ENCODE measurements at places on chromosomes 7 and 10.
A peak's percentile ranks its signal among the peaks of the same experiment; 100 is the strongest.

DNA sequence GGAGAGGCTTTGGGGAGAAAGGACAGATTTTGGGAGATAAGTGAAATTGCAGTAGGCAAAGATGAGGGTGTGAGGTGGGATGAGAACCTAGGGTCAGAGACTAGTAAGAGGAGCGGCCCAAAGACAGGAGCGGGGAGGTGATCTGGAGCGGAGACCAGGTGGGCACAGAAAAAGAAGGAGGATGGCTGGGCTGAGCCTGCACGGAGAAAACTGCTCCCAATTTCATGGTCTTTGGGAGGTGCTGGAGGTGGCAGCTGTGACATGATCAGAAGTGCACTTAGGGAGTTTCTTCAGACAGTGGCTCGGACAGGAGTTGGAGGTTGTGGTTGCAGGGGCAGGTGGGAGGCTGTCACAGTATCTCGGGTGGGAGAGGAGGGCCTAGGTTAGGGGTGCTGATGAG is 232.8 kb downstream of the SKAP2 start:
- no peak for DNase-seq

GRCh38 chr10:112758961-112759360 is 191.1 kb upstream of the TCF7L2 start:
- DNase-seq, result no peak

- no peak for DNase-seq
Measured at GRCh38 chr7:70805360-70805759, 326.6 kb upstream of the GALNT17 start.

GRCh38 chr7:50466815-50467585 is 16.9 kb upstream of the FIGNL1 start:
- DNase-seq, result no peak

GRCh38 chr10:13238271-13239077 is 4.3 kb upstream of the UCMA start:
- no peak for DNase-seq

DNA sequence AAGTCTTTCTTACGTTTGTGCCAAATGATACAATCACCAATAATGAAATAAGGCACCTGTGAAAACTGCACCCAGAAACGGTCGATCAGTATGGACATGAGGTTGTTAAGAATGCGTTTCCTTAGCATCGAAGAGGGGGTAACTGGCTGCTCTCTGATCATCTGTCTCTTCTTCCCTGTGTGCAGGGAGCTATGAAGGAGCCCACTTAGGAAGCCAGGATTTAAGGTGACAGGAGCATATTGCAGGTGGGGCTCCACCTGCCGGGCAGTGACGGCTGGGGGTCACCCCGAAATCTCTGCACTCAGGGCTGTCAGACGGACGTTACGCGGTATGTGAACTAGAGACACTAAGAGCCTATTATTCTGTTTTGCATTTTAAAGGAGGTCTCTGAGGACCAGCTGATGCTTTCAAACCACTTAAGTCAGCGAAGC is 64.5 kb downstream of the CARD11 start:
- DNase-seq, result no peak

DNA sequence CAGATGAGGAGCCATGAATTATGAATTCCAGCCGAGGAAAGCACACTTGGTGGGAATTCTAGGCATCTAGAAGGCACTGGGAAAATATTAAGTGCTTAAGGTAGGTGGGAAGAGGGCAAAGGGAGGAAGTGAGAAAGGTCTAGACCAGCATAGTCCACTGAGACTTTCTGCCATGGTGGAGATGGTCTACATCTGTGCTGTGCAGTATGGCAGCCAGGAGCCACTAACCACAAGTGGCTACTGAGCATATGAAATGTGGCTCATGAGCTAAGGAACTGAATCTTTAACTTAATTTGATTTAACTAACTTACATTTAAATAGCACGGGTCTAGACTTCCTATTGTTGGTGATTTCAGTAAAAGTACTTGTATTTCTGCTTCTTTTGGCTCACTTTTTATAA is 82.5 kb upstream of the SEM1 start:
- DNase-seq, result no peak

DNA sequence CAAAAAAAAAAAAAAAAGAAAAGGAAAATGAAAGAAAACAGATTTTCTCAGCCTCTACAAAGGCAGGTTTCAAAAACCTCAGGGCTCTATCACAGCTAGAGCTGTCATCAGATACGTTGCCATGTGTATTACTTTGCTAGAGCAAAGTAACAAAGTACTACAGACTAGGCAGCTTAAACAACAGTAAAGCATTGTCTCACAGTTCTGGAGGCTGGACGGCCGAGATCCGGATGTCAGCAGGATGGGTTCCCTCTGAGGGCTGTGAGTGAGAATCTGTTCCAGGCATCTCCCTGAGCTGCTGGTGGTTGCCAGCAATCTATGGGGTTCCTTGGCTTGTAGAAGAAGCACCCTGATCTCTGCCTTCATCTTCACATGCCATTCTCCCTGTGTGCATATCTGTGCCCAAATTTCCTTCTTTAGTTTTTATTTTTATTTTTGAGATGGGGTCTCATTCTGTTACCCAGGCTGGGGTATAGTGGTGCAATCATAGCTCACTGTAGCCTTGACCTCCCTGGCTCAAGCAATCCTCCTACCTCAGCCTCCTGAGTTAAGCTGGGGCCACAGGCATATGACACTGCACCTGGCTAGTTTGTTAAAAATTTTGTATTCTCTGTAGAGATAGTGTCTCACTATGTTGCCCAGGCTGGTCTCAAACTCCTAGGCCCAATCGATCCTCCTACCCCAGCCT is 48.9 kb upstream of the KDM7A start:
- DNase-seq, result no peak

- DNase-seq, result no peak
Measured at GRCh38 chr7:120370954-120371353, 98.0 kb downstream of the KCND2 start.

DNA sequence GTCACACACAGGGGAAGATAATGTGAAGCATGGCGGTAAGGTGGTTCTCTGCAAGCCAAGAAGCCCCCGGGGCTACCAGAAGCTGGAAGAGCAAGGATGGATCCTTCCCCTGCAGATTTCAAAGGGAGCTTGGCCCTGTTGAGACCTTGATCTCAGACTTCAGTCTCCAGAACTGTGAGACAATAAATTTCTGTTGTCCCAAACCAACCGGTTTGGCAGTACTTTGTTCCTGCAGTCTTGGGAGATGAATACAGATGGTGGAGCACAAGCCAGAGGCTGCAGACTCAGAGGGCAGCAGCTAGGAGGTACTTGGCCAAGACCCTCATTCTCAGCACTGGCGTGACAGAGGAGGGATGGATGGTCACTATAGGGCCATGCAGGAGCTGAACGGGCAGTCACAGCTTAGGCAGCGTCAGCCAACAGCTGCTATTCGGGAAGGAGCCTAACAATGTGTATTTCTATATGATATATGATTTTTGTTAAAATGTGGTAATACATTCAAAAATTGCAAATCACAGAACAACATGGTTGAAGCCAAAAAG is 387.3 kb downstream of the TNS3 start:
- DNase-seq, result no peak

GRCh38 chr7:135733603-135734342 is 5.8 kb upstream of the SLC13A4 start:
- no peak for DNase-seq

DNA sequence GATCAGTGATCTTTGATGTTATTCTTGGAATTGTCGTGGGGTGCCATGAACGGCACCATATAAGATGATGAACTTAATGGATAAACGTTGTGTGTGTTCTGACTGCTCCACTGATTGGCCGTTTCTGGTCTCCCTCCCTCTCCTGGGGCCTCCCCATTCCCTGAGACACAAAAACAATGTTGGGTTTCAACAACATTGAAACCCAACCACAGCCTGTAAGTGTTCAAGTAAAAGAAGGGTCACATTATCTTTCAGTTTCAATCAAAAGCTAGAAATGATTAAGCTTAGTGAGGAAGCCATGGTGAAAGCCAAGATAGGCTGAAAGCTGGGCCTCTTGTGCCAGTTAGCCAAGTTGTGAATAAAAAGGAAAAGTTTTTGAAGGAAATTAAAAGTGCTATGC is 19.5 kb downstream of the EN2 start:
- DNase-seq, result no peak

DNA sequence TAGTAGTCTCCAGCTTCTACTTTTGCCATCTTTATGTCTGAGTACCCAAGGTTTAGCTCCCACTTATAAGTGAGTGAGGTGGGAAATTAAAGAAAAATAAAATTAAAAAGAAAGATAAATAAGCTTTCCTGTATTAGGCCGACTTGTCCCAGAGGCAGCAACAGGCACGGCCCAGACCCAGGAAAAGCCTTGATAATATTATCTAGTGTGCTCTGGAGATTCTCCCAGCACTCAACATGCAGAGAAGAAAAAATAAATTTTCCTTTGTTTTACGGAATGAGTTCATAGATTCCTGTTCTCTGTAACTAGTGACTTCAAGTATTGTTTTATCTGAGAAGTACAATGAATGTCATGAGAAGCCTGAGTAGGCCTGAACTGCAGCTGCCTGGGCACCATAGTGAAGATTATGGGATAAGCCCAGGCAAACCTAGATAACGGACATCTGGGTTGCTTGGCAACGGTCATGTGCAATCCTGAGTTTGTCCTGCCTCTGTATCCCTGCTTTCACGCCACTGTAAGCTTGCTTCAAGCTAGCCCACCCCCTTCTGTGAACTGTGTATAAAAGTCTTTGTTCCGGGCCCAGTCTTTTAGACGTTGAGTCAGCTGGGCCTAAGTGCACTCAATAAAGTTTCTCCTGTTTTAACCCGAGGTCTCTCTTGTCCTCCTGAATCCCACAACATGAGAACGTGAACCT is 6.4 kb downstream of the ATE1 start:
- no peak for DNase-seq

DNA sequence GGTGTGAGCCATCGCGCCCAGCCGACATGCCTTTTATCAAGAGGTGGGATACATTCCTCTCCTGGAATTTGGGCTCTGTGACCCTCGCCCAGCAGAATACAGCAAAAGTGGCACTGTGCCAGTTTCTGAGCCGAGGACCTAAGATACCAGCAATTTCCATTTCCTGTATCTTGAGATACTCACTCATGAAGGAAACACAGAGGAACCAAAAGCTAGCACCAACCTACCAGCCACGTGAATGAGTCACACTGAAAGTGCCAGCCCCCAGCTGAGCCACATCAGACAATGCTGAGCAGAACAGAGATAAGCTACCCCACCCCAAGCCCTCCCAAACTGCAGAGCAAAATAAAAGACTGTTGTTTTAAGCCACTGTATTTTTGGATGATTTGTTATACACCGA is 56.3 kb downstream of the CACUL1 start:
- no peak for DNase-seq

GRCh38 chr10:15433850-15434537 is 62.9 kb upstream of the FAM171A1 start:
- peak; percentile 1 for DNase-seq

DNA sequence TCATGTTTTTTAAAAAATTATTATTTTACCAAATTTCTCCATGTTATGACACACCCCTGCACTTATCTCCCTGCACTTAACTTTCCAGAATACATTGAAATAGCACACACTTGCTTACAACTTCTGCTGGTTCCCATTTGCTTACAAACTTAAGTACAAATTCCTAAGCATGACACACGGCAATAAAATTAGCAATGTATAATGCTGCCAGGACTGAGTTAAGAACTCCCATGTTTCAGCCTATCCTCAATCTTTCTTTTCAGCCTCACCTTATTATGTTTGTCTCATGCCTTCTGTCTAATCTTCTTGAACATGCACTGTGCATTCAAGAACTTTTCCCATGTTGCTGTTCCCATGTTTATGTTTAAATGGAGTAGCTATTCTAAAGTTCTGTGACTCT is 40.8 kb downstream of the PRPS1L1 start:
- no peak for DNase-seq

GRCh38 chr7:55568613-55569268 is 3.6 kb downstream of the VOPP1 start:
- no peak for DNase-seq

GRCh38 chr10:70462349-70462984 is 16.1 kb upstream of the PALD1 start:
- DNase-seq, result no peak

DNA sequence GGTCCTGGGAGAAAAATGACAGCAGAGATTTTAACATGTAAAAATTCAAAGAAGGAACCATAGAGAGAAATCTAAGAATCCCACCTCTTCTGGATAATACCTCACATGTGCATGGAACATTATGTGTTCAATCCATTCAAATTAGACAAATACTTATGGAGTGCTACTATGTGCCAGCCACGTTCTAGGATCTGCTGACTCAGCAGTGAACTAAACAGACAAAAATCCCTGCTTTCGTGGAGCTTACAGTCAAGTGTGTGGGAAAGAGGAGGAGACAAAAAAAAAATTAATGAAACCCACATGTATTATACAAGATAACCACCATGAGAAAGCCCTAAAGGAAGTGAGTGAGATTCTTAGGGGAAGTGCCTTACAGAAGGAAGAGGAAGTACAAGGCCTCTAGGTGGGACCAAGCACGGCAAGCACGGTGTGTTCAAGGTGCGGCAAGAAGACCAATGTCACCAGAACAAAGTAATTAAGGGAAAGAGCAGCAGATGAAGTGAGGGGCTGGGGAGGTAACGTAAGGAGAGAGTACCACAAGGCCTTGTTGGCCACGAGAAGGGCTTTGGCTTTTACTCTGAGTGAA is 71.0 kb downstream of the SLC25A13 start:
- no peak for DNase-seq

DNA sequence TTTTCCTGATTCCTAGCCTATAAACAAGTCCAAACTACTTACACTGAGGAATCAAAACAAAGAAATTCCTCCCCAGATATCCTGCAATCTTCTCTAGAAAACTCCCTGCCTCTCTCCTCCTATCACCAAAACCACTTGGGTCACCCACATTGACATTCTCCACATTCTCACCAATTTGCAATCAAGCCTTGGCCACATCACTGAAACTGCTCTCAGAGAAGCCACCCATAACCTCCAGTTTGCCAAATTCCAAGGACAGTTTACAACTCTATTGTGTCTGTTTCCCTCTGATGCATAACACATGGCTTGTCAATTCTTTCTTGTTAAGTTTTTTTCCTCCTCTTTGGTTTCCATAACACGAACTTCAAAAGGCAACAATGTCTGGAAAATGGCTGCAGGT is 233.5 kb downstream of the XPNPEP1 start:
- no peak for DNase-seq

DNA sequence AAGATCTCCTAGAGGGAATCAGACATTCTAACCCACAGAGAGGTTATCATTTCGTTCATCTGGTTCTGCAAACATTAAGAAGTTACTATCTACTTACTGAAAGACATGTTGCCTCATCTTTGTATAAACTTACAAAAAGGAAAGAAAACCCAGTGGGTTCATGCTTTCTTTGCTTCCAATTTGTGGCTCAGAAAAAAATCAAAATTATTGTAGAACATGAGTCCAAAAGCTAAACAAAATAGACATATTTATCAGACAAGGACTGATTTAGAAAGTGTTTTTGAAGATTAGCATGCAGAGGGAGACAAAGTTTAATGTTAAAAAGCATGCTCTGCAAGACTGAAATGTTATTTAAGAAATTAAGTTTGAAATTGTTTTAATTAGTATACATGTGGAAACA is 123.1 kb downstream of the MBL2 start:
- DNase-seq, result no peak

Measured in HL-60 (cell line).